ENCODE measurements at places on chromosomes 12 and 14. TPM values are rescaled to one million over a fixed set of nuclear protein-coding genes. Genes with fewer than 3 reads are reported as not detected.

- no peak for DNase-seq
- H3K36me3 ChIP-seq, result no peaks in the 10 kb centered on the region
- no peak overlapping the region for H3K27ac ChIP-seq
- no peaks in the 10 kb centered on the region for H3K27me3 ChIP-seq
- H3K4me3 ChIP-seq, result no peak overlapping the region
Measured at GRCh38 chr12:20426957-20427356, 58.6 kb downstream of the PDE3A start.

- no peaks in the 10 kb centered on the region for H3K36me3 ChIP-seq
- no peak overlapping the region for H3K27ac ChIP-seq
- no peak for DNase-seq
- H3K4me3 ChIP-seq, result no peak overlapping the region
- no peaks in the 10 kb centered on the region for H3K27me3 ChIP-seq
Measured at GRCh38 chr14:77310026-77310425, 10.7 kb downstream of the POMT2 start.

GRCh38 chr12:26239122-26239851, 43.9 kb downstream of the SSPN start:
- H3K4me1 ChIP-seq, result no peaks in the 10 kb centered on the region
- DNase-seq, result no peak
- no peak overlapping the region for H3K4me3 ChIP-seq
- H3K27ac ChIP-seq, result no peak overlapping the region
- H3K36me3 ChIP-seq, result no peaks in the 10 kb centered on the region

DNA sequence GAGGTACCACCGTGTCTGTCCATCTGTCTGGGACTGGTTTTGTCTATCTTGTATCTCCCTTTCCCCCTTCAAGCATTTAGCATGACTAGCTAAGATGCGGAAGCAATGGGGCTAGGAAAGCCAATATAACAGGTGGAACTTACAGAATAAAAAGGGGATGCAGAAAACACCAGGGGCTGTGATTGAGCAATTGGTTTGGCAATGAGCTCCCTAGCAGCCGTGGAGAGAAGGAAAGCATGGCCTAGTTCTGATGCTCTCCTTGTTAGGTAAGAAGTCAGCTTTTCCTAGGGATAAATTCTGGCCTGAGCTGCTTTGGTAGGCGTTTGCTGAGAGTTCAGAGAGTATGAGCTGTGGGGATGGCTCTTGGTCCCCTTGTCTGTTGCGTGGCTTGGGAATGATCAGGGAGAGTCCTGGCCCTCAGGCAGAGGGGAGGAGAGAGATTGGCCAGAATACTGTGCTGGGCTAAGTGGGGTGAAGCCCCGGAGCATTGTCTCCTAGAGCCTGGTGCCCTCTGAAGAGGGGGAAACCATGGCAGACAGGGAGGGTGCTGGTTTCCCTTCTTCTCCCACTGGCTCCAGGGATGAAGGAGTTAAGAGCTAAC, 7.1 kb downstream of the SETD1B start:
- H3K4me1 ChIP-seq, result peaks cover 55% of the 10 kb centered on the region
- H3K36me3 ChIP-seq, result peaks cover 63% of the 10 kb centered on the region
- H3K27me3 ChIP-seq, result no peaks in the 10 kb centered on the region
- H3K4me3 ChIP-seq, result peak overlapping the region; percentile 74

GRCh38 chr14:93967637-93968250, 8.6 kb downstream of the ASB2 start:
- DNase-seq, result no peak
- no peak overlapping the region for H3K4me3 ChIP-seq
- H3K36me3 ChIP-seq, result no peaks in the 10 kb centered on the region
- H3K4me1 ChIP-seq, result peaks cover 36% of the 10 kb centered on the region

GRCh38 chr14:60981633-60982455, 799 bp downstream of the SLC38A6 start:
- peaks cover 25% of the 10 kb centered on the region for H3K4me1 ChIP-seq
- peak overlapping the region; percentile 81 for H3K4me3 ChIP-seq
- no peak for DNase-seq
- H3K36me3 ChIP-seq, result peaks cover 15% of the 10 kb centered on the region

DNA sequence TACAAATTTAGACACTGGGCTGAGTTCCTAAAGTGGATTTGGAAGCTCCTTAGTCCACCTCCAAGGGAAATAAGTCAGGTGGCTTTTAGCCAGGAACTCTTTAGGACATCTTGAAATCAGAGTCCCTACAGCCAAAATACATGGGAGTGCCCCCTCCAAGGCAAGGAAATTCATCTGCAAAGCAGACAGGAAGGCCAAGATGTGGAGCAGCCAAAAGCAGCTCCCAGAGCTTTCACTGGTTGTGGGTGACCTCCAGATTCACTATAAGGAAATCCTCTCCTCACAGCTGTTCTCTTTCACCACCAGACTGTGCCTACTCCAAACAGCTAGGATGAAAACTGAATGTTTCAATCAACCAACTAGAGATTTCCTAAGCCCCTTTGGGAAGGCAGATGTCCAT, 6.6 kb downstream of the TTC9 start:
- no peak overlapping the region for H3K4me3 ChIP-seq
- H3K36me3 ChIP-seq, result no peaks in the 10 kb centered on the region
- no peaks in the 10 kb centered on the region for H3K27me3 ChIP-seq
- no peak for DNase-seq
- H3K27ac ChIP-seq, result no peak overlapping the region

DNA sequence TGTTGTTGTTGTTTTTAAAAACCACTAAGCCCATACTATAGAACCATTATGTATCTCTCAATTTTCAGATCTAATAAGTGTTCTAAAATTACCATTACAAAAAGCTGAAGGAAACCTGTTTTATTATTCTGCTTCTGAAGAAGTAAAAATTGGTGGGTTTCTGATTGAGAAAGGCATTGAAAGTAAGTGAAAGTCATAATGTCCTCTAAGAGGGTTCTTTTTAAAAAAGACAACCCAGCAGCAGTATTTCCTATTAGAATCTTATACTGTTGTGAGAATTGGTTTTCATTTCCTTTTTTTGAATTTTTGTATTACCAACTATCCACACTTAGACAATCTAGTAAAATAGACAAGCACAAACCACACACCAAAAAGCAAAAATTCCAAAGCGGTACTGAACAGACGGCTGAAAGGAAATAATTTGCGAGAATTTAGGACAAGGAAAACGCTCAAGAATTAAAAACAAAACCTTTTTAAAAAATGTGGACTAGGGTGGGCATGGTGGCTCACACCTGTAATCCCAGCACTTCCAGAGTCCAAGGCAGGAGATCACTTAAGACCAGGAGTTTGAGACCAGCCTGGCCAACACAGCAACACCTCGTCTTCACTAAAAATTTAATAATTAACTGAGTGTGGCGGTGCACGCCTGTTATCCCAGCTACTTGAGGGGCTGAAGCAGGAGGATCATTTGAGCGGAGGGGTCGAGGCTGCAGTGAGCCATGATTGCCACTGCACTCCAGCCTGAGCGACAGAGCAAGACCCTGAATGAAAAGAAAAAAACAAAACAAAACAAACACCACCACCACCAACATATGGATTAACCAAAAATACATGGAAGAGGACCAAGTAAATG, 66.7 kb upstream of the AP4S1 start:
- H3K27ac ChIP-seq, result no peak overlapping the region
- H3K4me3 ChIP-seq, result no peak overlapping the region
- H3K27me3 ChIP-seq, result no peaks in the 10 kb centered on the region
- peaks cover 21% of the 10 kb centered on the region for H3K36me3 ChIP-seq

DNA sequence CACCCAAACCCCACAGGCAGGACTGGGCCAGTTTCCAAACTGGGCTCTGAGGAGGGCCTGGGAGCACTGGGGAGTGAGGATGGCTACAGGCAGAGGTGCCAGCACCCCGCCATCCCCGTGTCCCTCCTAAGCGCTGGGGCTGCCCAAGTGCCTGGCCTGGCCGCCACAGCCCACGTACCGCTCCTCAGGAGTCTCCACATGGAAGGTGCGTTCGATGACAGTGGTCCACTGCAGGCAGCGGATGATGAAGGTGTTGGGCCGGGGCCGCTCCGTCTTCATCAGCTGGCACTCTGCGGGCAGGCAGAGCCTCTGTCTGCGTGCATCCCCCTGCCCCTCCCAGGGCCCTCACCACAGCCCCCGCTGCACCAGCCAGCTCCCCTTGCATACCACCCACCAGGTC, 19.1 kb downstream of the AKT1 start:
- no peaks in the 10 kb centered on the region for H3K27me3 ChIP-seq
- H3K27ac ChIP-seq, result no peak overlapping the region
- H3K4me1 ChIP-seq, result peaks cover 8% of the 10 kb centered on the region
- no peak for DNase-seq
- H3K36me3 ChIP-seq, result peaks cover 63% of the 10 kb centered on the region
- H3K4me3 ChIP-seq, result no peak overlapping the region

- H3K27ac ChIP-seq, result no peak overlapping the region
- H3K4me1 ChIP-seq, result no peaks in the 10 kb centered on the region
- no peak for DNase-seq
- no peaks in the 10 kb centered on the region for H3K36me3 ChIP-seq
- H3K27me3 ChIP-seq, result no peaks in the 10 kb centered on the region
Measured at GRCh38 chr12:80157645-80158044, 58.3 kb downstream of the OTOGL start.

DNA sequence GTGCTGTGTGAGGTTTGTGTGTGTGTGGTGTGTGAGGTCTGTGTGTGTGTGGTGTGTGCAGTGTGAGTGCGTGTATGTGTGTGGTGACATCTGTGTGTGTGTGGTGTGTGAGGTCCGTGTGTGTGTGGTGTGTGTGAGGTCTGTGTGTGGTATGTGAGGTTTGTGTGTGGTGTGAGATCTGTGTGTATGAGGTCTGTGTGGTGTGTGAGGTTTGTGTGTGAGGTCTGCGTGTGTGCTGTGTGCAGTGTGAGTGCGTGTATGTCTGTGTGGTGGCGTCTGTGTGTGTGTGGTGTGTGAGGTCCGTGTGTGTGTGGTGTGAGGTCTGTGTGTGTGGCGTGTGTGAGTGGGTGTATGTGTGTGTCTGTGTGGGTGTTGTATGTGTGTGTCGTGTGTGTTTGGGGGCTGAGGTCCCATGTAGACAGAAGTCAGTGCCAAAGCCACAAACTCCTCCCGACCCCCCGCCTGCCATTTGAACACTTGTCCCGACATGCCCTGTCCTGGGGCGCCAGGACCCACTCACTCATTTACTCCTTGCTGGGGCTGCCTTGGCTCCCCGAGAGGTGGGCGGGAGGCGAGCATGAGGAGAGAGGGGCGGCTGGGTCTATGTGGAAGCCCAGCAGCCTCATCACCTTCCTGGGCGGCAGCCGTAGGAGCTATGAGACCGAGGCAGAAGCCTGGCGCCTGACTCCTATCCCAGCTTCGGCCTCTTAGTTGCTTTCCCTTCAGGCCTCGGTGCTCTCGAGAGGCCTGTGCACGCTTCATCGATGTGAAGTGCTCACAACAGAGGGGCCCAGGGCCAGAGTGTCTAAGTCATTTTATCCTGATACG, 20.5 kb downstream of the RILPL1 start:
- peak; percentile 51 for DNase-seq
- peaks cover 23% of the 10 kb centered on the region for H3K36me3 ChIP-seq
- no peak overlapping the region for H3K4me3 ChIP-seq
- no peaks in the 10 kb centered on the region for H3K27me3 ChIP-seq
- peak overlapping the region; percentile 26 for H3K27ac ChIP-seq

GRCh38 chr12:39412210-39412609, 30.7 kb downstream of the KIF21A start:
- DNase-seq, result no peak
- H3K27me3 ChIP-seq, result no peaks in the 10 kb centered on the region

GRCh38 chr12:29771786-29772185, 12.0 kb downstream of the TMTC1 start:
- H3K27ac ChIP-seq, result no peak overlapping the region
- no peak overlapping the region for H3K4me3 ChIP-seq
- H3K27me3 ChIP-seq, result no peaks in the 10 kb centered on the region
- peaks cover 5% of the 10 kb centered on the region for H3K4me1 ChIP-seq

GRCh38 chr12:2152134-2152533, 99.3 kb downstream of the CACNA1C start:
- no peak overlapping the region for H3K27ac ChIP-seq
- no peaks in the 10 kb centered on the region for H3K36me3 ChIP-seq
- H3K27me3 ChIP-seq, result no peaks in the 10 kb centered on the region

GRCh38 chr12:62900686-62901272, 34.2 kb downstream of the PPM1H start:
- H3K27ac ChIP-seq, result no peak overlapping the region
- H3K27me3 ChIP-seq, result no peaks in the 10 kb centered on the region
- no peaks in the 10 kb centered on the region for H3K4me1 ChIP-seq
- H3K4me3 ChIP-seq, result no peak overlapping the region

DNA sequence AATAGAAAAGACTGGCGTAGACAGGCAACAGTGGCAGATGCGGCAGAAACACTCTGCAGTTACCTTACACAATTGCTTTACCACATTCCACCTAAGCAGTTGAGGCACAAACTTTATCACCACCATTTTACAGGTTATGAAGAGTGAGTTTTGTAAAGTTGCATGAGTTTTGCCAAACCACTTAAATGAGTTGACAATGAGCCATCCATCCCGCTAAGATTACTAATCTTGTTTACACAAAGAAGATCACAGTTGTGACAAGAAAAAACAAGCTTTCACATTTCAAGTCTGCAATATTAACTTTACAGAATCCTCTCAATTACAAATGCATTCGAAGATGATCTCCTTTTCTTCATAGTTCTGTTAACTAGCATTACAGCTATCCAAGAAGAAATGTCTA, 1.8 kb downstream of the TMCC3 start:
- peaks cover 28% of the 10 kb centered on the region for H3K4me1 ChIP-seq
- peaks cover 7% of the 10 kb centered on the region for H3K27me3 ChIP-seq
- no peaks in the 10 kb centered on the region for H3K36me3 ChIP-seq

DNA sequence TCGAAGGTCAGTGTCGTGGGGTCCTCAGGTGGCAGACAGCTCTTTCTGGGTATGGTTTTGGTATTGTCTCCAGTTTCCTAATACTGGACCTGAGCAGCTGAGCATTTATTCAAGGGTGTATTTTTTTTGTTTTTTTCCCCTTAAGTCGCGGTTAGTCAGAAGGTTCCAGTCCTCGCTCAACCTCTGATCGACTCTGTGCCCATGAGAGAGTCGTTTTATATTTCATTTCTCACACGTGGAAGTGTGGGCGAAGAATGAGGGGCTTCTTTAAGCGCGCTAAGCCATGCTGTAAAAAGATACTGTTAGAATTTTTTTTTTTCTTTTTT, 499 bp downstream of the MIPOL1 start:
- H3K4me3 ChIP-seq, result peak overlapping the region; percentile 62
- no peak for DNase-seq
- H3K27ac ChIP-seq, result peak overlapping the region; percentile 86
- H3K4me1 ChIP-seq, result no peaks in the 10 kb centered on the region

The DPPA3 gene
- not detected for total RNA-seq

The CFAP251 gene
- total RNA-seq, result 8.2 TPM

The DAO gene
- not detected for total RNA-seq

The KRT79 gene
- 3.9 TPM for total RNA-seq

The LRP1-AS gene
- total RNA-seq, result not detected

The SCNN1A gene
- total RNA-seq, result 156 TPM

The NYNRIN gene
- 17.9 TPM for total RNA-seq

The WASHC3 gene
- 38.2 TPM for total RNA-seq

The KLRC1 gene
- total RNA-seq, result 1.8 TPM

The CPNE6 gene
- not detected for total RNA-seq

The HOXC10 gene
- not detected for total RNA-seq

The KCNMB4 gene
- 4.5 TPM for total RNA-seq

The PRB2 gene
- not detected for total RNA-seq

The CMKLR1 gene
- 25.6 TPM for total RNA-seq

The CDK17 gene
- 41.7 TPM for total RNA-seq
